ENCODE measurements at places on chromosomes 16 and 17.

GRCh38 chr17:45353043-45353442 lies 36.2 kb upstream of the MAP3K14 start:
- DNase-seq: no peak

DNA sequence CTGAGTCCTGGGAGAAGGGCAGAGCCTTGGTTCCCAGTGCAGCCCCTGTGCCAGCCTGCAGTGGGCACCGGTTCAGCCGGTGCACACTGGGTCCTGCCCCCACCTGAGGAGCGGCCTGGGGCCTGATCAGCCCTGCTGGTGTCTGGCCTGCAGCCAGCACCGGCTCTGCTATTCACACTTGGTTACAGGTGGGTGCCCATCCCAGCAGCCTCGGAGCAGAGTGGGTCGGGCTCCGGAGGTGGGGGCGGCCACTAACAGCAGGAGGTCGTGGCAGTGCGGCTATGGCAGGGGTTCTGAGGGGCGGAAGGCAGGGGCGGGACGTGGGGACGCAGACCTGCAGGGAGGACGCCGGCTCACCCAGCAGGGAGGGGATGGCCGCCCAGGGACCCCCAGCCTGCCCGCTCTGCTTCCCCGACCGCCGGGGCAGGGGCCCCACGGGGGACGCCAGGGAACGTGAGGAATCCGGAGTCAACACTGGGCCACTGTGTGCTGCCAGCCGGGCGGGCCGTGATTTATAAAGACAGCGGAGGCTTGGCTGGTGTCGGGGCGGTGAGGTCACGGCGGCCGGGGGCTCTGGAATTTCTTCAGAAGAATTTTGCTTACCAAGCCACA lies 20.3 kb downstream of the METRNL start:
- no peak for DNase-seq

DNA sequence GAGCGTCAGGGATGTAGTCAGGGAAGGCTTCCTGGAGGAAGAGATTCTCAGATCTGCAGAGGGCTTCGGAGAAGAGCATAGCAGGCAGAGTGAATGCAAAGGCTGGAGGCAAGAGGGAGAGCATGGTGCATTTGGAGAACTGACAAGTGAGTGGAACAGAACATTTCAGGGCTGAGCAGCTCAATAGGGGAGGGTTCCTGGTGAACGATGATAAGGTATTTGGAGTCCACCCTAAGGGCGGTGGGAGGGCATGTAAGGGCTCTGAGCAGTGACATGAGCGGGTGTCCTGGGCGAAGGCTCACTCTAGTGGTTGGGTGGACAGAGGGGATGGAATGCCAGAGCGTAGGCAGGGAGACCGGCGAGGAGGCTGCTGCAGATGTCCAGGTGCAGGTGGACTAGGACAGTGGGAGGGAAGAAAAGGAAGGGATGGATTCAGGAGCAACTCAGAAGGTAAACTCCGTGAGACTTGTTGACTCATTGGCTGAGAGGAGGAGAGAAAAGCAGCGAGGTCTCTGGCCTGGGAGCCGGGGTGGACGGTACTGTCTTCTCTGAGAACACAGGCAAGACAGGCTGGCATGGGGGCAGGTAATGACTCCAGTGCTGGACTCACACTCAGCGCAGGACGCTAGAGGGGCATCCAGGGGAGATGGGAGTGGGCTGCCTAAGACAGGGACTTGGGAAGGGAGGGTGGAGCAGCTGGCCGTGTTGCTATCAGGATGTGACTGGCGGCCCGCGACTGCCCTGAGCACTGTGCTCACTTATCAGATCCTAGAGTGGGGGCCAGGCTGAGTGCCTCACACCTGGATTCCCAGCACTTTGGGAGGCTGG lies 1.4 kb upstream of the PITPNA start:
- DNase-seq: no peak

DNA sequence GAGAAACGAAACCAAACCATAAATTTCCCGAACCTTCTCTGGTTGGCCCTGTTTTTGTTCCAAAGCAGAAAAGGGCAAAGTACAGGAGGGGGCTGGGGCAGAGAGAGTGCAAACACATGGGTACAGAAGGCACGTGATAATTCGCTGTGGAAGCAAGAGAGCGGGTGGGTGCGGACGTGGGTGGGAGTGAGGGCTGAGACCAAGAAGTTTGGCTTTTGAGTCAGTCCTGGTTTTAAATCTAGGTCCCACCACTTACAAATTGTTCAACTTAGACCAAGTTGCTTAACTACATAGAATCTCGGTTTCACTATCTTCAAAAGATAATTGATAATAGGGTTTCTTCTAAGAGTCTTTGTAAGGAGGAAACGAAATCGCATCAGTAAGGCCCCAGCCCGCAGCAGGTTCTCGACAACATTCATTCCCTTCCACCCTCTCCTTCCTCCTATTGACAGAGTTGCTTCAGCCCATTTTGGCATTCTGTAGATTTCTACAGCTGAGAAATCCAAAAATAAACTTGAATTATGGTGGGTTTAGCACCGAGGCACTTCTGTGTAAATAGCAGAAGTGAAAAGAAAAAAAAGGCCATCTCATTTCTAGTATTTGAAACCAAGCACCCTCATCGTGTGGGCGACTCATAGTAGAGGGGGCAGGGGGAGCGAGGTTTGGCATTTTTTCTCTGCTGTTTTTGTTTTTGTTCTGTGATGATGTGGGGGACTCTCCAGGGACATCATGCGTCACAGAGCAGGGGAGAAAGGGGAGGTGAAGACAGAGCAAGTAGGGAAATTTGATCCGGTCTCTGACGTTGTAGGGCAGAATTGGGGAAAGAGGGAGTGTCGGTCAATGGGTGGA lies 33.6 kb upstream of the CCR7 start:
- DNase-seq: peak; percentile 60

GRCh38 chr17:15083225-15083624 lies 181.9 kb downstream of the PMP22 start:
- DNase-seq: no peak

GRCh38 chr17:1710807-1711553 lies 803 bp upstream of the TLCD2 start:
- DNase-seq: peak; percentile 28

GRCh38 chr16:14658063-14658462 lies 25.3 kb downstream of the BFAR start:
- no peak for DNase-seq

DNA sequence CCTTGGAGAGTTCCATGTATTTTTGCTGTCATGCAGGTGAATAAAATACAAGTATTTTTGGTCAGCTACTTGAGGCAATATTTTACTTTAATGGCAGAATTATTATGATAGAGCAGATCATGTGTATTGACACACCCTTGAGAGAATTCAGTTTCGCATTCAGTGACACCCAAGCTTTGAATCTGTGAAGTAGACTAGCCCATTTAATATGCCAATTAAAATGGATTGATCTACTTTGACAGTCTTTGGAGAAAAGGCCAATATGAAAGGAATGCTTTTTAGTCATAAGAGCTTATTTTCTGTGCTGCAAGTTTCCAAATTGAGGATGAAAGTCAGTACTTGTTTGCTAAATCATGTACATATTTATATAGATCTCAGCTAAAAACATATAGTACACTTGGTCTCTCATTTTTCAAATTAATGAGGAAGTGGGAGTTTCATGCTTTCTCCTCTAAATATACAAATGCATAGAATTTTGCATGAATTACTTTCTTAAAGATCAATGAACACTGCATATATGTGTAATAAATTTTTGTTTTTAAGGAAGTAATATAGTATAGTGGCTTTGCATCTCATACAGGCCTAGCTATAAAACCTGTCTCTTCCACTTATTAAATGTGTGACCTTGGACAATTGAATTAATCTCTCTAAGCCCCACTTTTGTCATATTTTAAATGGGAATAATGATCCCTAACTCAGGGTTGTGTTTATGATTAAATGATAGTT lies 161.5 kb downstream of the PHKB start:
- no peak for DNase-seq

GRCh38 chr16:70730944-70731343 lies 45.1 kb upstream of the MTSS2 start:
- no peak for DNase-seq

GRCh38 chr16:901715-902601 lies 68.8 kb downstream of the LMF1 start:
- DNase-seq: no peak

GRCh38 chr16:87033541-87034300 lies 283.5 kb downstream of the C16orf95 start:
- no peak for DNase-seq

- DNase-seq: peak; percentile 44
These were observed 19.0 kb upstream of the MON1B start for GRCh38 chr16:77171745-77172635.

- no peak for DNase-seq
These were observed 314 bp upstream of the ITGA2B start for GRCh38 chr17:44389723-44390202.

DNA sequence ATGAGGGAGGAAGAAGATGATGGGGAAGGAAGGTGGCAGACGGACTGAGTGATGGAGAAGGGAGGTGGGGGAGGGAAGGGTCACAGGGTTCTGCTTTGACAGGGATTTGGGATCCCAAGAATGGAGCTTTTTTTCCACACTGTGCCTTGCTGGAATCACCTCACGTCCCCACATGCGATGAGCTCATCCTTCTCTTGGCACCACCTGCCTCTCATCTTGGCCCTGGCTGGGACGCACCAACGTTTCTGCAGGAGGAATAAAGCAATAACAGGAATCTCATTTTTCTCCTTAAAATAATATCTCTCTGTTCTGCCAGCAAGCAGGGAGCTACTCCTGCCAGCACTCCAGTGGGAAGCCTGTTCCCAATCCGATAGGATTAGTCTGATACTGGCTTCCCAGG lies 47.8 kb downstream of the MEOX1 start:
- DNase-seq: no peak

DNA sequence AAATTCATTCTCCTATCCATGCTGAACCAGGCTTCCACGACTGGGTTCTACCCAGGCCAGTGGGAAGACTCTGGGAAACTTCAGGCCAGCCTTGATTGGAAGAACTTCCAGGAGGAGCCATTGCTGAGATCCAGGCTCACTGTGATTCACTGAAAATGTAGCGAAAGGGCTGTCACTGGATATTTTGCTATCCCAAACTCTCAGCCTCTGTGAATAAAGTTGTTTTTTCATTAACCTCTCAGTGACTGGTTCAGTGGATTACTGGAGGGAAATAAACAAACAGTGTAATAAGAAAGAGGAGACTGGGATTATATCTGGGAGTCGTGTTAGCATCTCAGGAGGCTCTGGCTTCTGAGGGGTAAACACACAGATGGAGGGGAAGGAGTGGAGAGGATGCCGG lies 3.1 kb downstream of the FOXL1 start:
- no peak for DNase-seq

DNA sequence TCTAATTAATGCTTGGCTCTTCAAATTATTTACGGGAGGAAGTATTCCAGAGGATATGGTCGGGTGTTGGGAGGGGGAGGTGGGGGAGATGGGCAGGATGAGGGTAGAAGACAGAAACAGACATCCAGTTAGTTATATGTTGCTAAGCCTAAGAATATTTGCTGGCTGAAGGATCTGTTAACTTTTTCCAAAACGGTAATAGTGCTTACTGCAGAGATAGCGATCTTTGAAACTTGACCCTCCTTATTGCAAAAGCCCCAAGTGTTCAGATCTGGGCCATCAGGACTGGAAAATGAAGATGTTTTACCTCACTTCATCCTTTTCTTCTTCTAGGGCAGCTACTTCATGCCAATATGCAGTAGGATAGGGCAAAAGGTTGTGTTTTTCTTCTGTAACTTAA lies 27.0 kb upstream of the MMD start:
- DNase-seq: no peak

GRCh38 chr17:50206604-50207293 lies 5.3 kb upstream of the COL1A1 start:
- DNase-seq: no peak

GRCh38 chr16:17342031-17342430 lies 128.7 kb downstream of the XYLT1 start:
- no peak for DNase-seq
